ENCODE measurements at places on chromosomes 11 and 22.

DNA sequence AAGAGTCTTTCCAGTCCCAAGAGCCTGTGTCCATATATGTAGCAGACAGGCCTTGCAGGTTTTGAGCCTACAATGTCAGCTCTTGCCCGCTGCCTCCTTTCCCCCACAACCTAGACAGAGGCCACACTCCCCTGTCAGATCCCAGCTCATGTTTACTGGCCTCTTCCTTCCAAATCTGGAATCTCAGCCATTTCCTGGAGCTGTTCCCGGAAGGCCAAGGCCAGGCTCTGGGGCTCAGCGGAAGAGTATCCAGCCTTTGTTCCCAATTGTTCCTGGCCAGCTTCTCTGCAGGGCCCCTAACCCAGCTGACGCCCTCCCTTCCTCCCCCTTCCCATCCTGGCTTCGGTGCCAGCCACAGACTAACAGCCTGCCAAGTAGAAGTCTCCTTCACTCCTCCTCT, 1.0 kb upstream of the ROBO4 start:
- no peak for DNase-seq

- no peak for DNase-seq
These were observed 1.0 kb downstream of the KCNJ4 start for GRCh38 chr22:38453996-38454352.

- no peak for DNase-seq
These were observed 11.7 kb downstream of the RNF141 start for GRCh38 chr11:10529279-10529678.

DNA sequence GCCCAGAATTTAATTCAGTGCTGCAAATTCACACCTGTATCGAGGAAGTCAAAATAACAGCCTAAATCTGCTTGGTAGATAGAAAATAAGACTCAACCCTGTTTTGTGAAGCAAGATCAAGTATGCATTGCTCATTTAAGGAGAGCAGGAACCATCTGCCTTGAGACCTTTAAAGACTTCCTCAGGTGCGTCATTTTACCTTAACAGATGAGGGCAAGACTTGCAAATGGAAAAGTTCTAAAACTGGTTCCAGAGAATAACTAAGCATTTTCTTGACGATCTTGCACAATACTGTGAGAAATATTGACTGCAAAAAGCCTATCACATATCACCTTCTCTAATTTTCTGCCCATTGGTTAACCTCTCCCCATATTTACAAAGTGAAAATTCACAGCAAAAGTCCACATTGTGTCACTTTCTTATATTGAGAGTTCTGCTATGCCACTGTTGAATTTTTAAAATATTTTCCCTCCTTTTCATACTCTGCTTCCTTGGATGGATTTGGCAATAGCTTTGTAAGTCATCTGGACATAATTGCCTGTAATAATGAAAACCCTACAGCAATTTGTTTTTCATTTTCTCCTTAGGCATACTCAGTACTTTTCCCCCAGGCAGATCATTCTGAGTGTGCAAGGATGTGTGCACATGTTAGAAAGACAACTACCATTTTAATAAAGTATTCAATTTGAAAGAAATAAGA, 234.2 kb downstream of the AASDHPPT start:
- DNase-seq: no peak

DNA sequence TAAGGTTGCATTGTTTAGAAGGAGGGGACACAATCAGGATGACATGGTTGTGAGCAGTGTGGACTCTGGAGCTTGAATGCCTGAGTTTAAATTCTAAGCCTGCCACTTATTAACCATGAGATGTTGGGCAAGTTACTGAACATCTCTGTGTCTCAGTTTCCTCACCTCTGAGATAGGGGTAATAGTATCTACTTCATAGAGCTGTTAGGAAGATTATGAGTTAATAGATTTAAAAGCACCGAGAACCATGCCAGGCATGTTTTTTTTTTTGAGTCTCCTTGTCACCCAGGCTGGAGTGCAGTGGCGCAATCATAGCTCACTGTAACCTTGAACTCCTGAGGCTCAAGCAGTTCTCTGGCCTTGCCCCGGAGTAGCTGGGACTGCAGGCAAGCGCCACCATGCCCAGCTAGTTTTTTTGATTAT, 33.3 kb downstream of the ST14 start:
- no peak for DNase-seq

GRCh38 chr11:106724293-106724892, 293.9 kb downstream of the GUCY1A2 start:
- no peak for DNase-seq

DNA sequence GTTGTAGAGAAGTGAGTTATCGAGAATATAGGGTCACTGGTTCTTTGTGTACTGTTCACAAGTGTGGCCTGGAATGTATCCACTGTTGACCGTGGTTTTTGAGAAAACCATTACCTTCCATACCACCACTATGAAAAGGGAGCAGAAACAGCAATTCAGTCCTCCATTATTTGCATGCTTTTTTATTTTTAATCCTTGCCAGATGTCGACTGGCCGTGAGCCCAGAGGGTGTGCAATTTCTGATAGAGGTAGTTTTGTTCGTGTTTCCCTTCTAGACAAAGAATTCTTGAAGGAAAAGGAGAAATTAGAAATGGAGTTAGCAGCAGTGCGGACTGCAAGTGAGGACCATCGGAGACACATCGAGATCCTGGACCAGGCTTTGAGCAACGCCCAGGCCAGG, 81.7 kb downstream of the AMOTL1 start:
- no peak for DNase-seq

DNA sequence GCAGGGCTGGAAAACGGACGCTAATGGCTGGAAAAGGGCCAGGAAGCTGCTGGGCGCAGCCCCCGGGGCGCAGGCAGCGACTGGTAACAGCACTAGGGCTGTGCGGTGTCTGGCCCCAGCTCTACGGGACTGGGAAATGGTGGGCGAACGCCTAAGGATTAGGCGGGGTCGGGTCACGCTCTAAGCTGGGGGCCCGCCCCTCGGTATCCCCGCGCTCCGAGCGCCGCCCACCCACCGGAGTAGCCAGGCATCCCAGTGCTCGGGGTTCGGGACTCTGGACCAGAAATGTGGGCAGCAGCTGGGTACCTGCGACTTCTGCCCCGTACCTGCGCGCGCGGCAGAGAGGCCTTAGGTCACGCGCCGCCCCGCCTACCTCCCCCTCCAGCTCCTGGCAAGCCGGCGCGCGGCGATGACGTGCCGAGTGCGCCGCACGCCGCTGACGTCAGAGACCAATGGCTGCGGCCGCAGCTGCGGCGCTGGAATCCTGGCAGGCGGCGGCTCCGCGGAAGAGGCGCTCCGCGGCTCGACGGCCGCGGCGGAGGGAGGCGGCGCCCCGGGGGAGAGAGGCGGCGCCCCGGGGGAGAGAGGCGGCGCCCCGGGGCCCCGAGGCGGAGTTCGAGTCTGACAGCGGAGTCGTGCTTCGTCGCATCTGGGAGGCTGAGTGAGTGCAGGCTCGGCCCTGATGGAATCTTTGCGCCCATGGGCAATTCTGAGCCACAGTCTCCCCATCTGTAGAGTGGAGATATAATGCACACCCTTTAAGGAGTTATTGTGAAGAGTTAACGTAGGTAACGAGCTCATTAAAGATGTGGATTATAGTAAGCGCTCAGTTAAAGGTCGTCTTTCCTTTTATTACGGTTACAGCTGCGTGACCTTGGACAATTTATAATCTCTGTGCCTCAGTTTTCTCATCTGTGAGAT, at the start of the genes HPS4 and SRRD:
HPS4 (minus strand) TSS at position 345 of the 921 bp plus-strand sequence. CDS start 2,021 bp downstream, outside the sequence.
SRRD (plus strand) TSS at position 439 of the 921 bp plus-strand sequence; CDS start at position 453, 14 bp downstream.
- peak; percentile 94 for DNase-seq

- no peak for DNase-seq
These were observed 33.9 kb upstream of the CRYBB3 start for GRCh38 chr22:25165785-25166184.

- no peak for DNase-seq
These were observed 151.5 kb downstream of the CCDC34 start for GRCh38 chr11:27211370-27212127.

- DNase-seq: no peak
These were observed 40.5 kb downstream of the IL18BP start for GRCh38 chr11:72039031-72039855.

DNA sequence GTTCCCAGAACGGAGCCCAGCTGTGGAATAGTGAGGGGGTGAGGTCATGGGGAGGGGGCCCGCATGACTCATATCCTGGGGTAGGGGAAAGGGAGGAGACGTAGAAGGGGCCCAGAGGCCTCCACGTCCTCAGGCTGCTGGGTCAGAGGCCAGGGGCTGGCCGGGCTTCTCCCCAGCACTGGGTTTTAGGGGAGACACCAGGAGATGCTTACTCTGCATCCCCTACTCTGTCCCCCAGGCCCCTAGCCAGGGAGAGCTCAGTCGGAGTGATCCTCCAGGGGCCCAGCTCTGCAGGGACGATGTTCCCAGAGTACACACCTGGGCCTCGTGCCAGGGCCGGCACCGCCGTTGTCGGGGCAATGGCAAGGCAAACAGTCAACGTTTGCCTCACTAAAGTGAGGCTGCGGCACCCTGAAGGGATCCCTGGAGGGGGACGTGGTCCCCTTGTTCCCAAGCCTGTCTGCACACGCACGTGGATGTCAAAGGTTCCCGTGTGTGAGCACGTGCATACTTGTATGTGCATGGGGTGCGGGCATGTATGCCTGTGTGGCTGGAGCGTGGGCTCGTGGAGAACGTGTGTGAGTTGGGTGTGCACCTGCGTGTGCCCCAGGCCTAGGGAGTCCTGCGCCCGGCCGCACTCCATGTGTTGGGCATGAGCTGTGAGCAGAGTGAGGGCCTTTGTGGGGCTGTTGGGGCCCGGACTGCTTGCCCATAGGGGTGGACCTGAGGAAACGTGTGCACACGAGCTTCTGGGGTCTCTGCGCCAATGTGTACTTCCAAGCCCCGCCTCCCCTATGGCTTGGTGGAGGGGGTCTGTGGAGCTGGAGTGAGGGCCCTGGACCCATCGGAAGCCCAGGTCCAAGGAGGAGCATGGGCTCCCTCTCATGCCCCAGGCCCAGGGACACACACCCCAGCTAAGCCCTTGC, 14.2 kb downstream of the PRR33 start:
- DNase-seq: peak; percentile 25

DNA sequence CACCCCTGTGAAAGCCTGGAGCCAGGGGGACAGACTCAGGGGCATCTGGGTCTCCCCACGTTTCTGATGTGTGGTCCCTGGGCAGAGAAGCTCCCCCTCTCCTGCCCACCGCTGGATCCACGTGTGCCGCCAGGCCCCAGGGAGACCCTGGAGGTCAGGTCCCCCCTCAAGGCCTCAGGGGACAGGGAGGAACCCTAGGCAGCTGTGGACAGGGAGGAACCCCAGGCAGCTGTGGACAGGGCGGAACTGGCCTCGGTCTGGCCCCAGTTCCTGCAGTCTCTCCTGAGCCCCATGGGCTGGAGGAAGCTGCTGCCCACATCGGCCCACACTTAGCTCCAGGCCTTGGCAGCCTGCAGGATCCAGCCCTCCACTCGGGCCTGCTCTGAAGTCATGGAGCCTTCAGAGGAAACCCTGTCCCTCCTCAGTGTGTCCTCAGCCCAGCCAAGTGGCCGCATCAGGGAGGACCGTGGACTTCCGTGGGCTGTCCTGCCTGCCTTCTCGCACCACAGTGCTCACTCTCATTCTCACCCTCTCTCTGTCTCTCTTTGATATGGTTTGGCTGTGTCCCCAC, 127.7 kb downstream of the BRD1 start:
- no peak for DNase-seq

DNA sequence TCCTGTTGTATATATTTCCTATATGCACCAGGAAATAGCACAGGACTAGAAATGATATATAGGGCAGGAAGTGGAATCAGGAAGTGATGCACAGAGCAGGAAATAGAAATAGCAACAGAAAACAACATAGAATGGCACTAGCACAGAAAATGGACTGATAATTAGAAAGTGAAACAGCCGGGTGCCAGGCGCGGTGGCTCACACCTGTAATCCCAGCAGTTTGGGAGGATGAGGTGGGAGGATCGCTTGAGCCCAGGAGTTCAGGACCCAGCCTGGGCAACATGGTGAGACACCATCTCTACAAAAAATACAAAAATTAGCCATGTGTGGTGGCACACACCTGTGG, 10.0 kb upstream of the RELT start:
- no peak for DNase-seq

DNA sequence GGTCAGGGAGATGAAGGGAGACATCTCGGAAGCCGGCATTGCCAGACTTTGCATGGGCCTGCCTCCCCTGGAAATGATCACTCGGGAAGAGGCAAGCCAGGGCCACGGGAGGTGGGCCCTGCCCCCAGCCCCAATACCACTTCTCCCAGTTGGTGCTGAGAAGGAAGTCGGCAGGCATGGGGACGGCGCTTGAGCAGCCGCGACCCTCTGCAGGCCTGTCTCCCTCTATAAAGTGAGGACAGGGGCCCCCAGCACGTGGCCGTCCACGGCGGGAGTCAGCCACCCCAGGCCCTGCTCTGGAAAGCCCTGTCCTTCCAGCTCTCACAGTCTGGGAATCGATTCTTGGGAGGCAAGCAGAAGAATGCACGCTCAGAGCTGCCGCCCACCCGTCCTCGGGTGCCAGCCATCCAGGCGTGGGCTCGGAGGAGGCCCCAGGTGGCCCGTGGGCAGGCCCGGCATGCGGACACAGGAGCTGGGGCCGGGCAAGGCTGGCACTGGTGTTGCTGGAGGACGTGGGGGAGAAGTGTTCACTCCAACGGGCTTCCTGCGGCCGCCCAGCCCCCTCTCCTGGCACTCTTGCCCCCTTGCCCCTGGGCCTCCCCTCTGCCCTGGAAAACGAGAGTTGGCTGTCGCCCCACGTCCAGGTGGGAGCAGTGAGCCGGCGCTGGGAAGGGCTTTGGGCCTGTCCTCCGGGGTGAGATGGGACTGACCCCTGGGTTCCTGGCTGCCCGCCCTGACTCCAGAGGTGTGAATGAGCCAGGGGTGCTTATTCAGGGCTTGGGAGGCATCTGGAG, 77.5 kb downstream of the CACNA1I start:
- DNase-seq: no peak

GRCh38 chr22:46586531-46587011, 33.6 kb upstream of the GRAMD4 start:
- no peak for DNase-seq

DNA sequence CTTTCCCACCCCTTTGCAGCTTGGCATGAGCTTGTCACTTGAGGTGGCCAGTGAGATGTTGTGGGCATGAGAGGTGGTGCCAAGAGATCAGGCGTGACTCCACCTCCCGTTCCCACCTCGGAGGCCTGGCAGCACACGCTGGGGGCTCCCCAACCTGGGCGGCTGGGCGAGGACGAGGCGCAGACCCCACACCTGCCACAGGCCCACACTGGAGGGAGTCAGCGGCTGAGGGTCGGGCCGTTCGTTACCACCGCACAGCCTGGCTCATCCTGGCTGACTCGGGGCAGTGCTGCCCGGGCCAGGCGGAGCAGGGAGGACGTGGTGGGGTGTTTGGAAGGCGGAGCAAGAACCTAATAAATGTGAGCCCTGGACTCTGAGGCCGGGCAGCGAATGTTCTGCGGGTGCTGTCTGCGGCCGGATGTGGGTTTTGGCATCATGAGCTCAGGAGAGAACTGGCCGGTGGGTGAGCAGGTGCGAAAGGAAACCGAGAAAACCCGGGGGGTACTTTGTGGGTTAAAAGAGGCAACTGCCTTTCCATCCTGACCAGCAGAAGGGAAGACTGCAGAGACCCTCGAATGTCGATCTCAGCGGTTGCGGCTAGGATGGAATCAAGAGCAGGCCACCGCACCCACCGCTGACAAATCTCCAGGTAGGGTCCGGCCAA, 10.2 kb upstream of the IFITM3 start:
- DNase-seq: no peak

DNA sequence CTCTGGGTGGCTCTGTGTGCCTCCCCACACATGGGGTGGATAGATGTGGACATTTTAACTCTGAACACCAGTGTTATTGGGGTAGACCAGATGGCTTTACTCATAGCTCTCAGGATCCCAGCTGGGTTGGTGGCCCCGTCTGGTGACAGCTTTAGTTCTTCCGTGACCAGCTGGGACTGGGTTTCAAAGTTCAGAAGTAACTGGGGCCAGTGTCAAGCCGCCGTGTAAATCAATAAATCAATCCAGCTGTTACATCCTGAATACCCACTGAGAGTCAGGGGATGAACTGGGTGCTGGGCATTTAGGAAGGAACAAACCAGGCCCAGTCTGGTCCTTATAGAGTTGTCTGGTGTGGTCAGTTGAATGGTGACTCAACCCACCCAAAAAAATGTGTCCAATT, 269.4 kb downstream of the CTTN start:
- no peak for DNase-seq

Data from activated CD4-positive, CD25-positive, alpha-beta regulatory T cell treated with anti-CD3 and anti-CD28 coated beads, Interleukin-2, amount 50 U/mL, for 72 hours (primary cell).